ENCODE measurements at places on chromosomes 13 and 19. TPM values are rescaled to one million over a fixed set of nuclear protein-coding genes. Genes with fewer than 3 reads are reported as not detected.

- DNase-seq: no peak
These were observed 53.6 kb downstream of the DGKH start for GRCh38 chr13:42101821-42102585.

DNA sequence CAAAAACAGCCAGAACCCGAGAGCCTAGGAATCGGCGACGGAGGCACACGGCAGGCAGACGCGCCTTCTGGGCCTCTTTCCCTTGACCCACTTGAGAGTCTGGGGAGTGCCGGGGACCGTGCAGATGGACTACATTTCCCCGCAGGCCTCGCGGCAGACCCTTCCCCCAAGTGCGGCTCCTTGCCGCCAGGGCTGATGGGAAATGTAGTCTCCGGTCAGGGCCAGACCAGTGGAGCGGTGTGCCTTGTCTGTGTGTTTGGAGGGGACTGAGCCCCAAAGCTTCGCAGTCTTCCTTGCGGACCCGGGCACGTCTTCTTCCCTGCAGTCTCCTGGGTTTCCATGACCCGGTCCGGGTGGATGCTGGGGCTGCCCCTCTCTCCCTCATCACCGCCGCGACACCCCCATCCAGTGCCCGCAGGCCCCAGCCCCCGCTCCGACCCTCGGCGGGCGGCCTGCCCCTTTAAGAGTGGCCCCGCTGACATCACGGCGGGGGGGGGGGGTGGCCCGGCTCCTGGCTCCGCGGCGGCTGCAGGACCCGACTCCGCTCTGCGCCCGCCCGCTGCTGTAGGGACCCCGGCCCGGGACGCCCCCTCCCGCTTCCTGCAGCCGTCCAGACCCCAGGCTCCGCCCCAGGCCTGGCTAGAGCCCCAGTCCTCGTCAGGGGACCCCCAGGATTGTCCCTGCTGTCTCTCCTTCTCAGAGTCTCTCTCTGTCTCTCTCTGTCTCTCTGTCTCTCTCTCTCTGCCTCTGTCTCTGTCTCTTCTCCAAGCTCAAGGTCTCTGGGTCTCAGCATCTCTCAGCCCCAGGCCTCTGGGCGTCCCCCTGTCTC, 758 bp upstream of the CACNG7 start:
- peak; percentile 64 for DNase-seq

DNA sequence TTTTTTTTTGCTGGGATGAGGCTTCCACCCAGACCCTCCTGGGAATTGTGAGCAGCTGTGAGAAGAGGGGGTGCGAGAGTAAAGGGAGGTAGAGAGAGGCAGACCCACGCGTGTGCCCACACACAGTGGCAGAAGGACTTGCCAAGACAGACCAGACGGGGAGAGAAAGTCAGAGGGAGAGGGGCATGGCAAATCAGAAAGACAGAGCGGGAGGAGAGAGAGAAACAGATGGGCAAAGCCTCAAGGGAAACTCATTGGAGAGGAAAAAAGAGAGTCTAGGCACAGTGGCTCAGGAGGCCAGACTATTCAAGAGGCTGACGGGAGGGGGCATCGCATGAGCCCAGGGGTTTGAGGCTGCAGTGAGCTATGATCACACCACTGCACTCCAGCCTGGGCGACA, 17.0 kb downstream of the CATSPERG start:
- no peak for DNase-seq

DNA sequence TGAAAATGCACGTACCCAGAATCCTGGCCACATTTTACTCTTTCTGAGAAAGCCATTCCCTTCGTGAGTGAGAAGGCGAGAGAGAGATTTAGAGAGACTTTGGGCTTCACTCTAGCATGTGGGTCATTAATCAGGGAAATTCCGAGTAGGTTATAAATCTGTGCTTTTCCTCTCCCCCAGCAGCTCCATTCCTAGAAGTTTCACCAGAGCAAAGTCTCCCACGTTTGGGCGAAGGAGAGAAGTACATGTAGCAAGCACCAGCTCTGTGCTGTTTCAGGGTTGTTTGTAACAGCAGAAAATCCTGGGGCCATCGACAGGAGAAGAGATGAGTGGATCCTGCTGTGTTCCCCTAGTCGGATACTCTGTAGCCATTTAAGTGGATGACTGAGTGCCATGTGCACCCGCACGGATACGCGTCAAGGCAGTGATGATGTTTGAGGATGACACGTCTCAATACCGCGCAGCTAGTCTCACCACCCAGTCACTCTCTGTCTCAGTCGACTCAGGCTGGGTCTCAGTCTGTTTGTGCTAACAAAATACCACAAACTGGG, 131.8 kb upstream of the PEG3 start:
- no peak for DNase-seq

DNA sequence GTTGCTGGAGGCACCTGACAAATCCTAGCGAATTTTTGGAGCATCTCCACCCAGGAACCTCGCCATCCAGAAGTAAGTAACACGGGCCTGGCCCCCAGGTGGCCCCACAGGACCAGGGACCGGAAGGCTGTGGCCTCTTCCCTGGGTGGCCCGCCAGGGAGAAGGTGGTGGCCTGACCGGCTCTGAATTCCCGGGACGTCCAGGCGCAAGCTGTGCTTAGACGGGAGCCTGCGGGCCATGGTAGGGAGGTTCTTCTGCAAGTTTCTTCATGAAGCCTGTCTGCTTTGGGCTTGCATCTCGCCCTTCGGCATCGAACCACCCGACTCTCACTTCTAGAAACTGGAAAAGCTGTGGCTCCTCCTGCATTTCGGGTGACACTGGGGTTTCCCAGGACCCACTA, 47.4 kb downstream of the KDM4B start:
- DNase-seq: no peak

- DNase-seq: no peak
These were observed 379.2 kb upstream of the MIR17HG start for GRCh38 chr13:90968166-90968904.

GRCh38 chr13:26784704-26785639, 24.4 kb upstream of the GPR12 start:
- no peak for DNase-seq

GRCh38 chr19:10774893-10775292, 57.0 kb downstream of the DNM2 start:
- DNase-seq: no peak

- DNase-seq: no peak
These were observed 17.4 kb downstream of the PPFIA3 start for GRCh38 chr19:49136771-49137171.

DNA sequence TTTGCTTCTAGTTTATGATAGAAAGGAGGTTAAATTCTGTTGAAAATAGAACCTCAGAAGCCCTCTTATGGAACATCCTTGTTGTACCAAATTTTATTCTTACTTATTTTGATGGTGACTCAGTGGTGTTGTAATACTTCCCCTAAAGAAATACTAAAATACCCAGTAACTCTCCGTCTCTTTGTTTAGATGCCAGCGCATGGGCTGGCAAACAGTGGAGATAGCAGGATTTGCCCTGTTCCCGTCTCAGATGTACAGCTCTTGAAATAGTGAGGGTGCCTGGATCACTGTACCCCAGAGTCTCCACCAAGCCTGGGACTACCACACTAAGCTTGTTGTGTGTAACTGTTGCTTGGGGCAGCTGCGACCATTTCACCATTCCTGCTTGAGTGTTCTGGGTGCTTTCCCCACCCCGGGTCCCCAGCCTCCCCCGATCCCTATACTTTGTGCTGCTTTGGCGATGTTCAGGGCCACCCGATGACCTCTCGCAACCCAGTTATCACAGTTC, 67.0 kb upstream of the TEX29 start:
- DNase-seq: peak; percentile 18

DNA sequence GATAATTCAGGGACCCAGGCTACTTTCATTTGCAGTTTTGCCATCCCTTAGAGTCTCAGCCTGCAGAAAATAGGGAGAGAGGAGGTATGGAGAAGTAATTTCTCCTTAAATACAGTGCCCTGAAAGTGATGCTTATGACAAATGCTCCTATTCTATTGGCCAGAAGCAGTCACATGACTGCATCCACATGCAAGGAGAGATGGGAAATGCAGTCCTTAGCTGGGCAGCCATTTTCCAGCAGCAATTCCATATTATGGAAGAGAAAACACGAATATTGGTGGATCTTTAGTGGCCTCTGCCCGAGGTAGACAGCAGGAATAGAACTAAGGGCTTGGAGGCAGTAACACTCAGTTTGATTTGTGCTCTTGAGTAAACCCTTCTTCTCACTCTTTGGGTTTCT, 39.4 kb downstream of the VAV1 start:
- no peak for DNase-seq

Gene APOE
- total RNA-seq: 0.47 TPM

Gene ATXN8OS
- total RNA-seq: not detected

Gene FSTL3
- 2.2 TPM for total RNA-seq

Gene THSD1
- 0.26 TPM for total RNA-seq
